Tongue (tissue), 3 donors: ENCODE measurements at places on chromosomes 1 and 21. TPM values are rescaled to one million over a fixed set of nuclear protein-coding genes. Genes with fewer than 3 reads are reported as not detected.

DTL gene
- total RNA-seq, result 7.4 TPM

HUNK gene
- 2.5 TPM for total RNA-seq

PADI2 gene
- total RNA-seq, result 291 TPM

MTARC2 gene
- total RNA-seq, result 13.3 TPM

FHAD1 gene
- 3.8 TPM for total RNA-seq

CFHR1 gene
- not detected for total RNA-seq

DNA sequence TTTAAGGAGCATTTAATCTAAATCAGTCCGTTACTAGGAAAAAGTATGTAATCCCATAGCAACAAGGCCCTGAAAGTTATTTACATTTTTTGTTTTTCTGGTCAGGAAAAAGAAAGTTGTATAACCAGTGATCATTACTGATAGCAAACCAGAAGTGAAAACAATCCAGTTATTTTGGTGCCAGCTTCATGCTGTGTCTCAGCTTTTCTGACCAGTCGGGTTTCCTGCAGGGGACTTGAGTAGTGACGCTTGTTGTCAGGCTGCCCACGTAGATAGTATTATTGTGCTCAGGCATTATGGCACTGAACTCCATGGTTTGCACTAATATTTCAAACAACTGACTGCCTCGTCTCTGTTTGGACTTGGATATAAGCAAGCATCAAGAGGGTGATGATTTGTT, 55.2 kb downstream of the SASS6 start:
- no peak for DNase-seq

DNA sequence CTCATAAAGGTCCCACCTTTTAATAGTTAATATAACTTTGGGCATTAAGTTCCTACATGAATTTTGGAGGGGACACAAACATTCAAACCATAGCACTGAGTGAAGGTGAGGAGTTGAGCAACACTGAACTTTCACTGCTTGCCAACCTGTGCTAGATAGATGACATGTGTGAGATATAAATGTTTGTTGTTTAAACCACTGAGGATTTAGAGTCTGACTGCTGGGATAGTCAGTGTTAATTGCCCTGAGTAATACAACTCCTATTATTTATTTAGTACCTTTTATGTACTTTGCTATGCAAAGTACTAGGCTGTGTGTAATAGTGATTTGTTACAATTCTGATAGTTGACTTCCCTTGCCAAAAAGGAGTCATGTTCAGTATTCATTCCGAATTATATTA, 32.4 kb upstream of the SLC16A1 start:
- no peak for DNase-seq

GRCh38 chr21:38806153-38806941, 618 bp downstream of the ETS2 start:
- DNase-seq, result peak; percentile 43

DNA sequence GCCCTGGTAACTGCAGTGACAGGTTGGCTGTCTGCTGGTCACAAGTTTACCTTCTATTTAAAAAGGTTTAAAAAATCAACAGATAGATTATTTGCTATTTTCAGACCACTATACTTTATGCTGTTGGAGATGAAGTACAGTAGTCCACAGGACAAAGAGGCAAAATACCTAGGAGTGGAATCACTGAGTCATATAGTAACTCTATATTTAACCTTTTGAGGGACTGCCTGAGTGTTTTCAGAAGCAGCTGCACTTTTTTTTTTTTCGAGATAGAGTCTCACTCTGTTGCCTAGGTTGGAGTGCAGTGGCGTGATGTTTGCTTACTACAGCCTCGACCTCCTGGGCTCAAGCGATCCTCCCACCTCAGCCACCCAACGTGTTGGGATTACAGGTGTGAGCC, 11.7 kb downstream of the CNIH4 start:
- DNase-seq, result no peak

GRCh38 chr1:66732407-66733166, 19.7 kb upstream of the DYNLT5 start:
- no peak for DNase-seq

- DNase-seq, result no peak
Measured at GRCh38 chr1:55427606-55428005, 212.4 kb upstream of the USP24 start.

DNA sequence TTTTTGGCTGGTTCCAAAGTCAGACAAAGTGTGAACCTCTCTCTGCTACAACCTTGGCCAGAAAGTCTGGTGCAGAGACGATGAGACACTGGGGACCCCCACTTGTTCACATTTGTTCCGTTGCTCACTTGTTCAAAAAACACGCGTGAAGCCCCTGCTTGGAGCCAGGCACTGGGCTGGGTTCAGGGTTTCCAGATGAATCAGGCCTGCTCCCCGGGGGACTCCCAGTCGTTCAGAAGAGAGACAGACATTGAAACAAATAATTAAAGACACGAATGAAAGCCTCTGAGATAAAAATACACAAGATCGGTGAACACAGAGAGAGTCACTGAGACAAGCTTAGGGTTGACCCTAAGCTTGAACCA, 101.5 kb upstream of the RUNX3 start:
- DNase-seq, result no peak

GRCh38 chr1:83901547-83902155, 97.3 kb downstream of the TTLL7 start:
- DNase-seq, result no peak

- DNase-seq, result no peak
Measured at GRCh38 chr1:15916916-15917315, 59.0 kb downstream of the ZBTB17 start.

DNA sequence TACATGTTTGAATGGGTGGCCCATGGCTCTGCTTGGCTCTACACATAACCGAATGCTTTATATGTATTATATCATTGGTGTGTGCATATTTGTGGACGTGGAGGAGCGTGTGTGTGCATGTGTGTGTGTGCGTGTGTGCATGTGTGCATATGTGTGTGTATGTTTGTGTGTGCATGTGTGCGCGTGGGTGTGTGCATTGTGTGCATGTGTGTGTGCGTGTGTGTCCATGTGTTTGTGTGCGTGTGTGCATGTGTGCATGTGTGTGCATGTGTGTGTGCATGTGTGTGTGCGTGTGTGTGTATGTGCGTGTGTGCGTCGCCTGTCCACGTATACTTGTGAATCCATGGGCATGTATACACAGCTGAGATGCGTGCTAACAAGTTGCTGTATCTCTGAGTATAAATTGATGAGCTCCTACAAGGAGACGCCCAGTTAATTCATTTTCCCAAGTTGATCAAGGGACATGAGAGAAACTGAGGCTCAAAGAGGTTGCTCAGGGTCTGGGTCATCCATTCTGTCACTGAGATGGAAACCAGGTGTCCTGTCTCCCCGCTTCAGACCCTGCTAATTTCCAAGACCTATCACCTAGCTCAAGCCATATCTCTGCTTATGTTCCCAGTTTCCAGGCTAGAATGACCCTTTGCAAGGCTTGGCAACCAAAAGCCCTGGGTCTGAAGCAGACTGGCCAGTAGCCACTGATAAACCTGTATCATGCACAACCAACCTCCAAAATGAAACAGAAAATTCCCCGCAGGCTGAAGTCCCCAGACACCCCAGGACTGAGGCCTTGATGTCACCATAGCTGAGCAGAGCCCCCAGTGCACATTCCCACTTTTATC, 2.8 kb upstream of the CTRC start:
- no peak for DNase-seq

- peak; percentile 51 for DNase-seq
Measured at GRCh38 chr1:96588416-96588995, 133.1 kb upstream of the PTBP2 start.

GRCh38 chr21:41916888-41917433, 36.9 kb downstream of the C2CD2 start:
- DNase-seq, result no peak

DNA sequence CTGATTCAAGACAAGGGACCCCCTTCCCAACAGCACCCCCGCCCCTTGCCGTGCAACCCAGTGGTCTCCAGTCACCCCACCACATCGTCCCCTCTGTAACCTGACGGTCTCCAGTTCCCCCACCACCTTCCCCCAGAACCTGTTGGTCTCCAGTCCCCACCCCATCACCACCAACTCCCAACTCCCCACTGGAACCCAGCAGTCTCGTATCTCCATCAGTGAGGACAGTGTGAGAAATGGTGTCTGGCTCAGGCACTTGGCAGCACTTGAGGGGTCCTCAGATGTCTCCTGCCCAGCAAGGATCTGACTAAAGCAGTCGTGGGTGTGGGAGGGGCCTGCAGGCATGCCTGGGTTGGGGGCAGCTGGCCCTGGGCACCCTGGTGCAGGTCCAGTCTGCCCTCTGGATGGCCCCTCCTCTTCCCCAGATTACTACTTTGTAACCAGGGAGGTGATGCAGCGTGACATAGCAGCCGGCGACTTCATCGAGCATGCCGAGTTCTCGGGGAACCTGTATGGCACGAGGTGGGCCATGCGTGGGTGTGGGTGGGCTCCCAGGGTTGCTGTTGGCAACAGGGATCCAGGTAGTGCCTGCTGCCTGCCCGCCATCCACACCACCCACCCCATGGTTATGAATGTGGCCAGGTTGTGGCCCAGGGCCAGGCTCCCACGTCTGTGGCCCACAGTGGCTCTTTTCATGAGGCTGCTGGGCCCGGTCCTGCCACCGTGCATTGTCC, 3.1 kb upstream of the GJC2 start:
- DNase-seq, result no peak

GRCh38 chr1:71780681-71781080, 501.7 kb downstream of the NEGR1 start:
- DNase-seq, result no peak

- DNase-seq, result peak; percentile 56
Measured at GRCh38 chr1:16173447-16174260, 17.8 kb upstream of the EPHA2 start.

- peak; percentile 29 for DNase-seq
Measured at GRCh38 chr1:82273816-82274215, 473.1 kb downstream of the ADGRL2 start.

- DNase-seq, result no peak
Measured at GRCh38 chr1:60133848-60134247, 60.3 kb upstream of the C1orf87 start.

DNA sequence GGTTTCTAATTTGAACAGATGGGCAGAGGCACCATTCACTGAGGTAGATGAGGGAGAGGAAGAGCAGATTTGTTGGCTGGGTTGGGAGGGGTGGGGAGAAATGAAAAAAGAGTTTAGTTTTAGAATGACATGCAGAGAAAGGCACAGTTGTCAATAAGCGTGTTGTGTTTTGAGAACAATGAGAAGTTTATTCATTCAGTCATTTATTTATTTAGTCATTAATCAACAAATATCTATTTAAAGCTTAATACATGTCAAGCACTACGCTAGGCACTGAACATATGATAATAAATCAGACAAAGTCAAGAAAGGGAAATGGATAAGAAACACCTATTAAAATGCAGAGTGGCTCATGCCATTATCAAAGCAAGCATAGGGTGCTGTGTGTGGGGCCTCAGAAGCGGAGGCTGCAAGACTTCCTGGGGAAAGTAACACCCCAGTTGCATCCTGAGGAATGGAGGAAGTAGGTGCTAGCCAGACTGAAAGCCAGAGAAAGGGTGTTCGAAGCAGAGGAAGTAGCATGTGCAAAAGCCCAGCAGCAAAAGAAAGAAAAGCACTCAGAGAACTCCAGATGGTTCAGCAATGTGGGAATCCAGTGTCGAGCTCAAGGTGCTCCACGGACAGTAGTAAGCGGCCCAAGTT, 114.1 kb downstream of the RNF220 start:
- DNase-seq, result no peak

GRCh38 chr1:5505944-5506343, 486.3 kb downstream of the NPHP4 start:
- no peak for DNase-seq
